ENCODE measurements at places on chromosomes 3 and 15.

- DNase-seq: no peak
These were observed 450.9 kb upstream of the THRB start for GRCh38 chr3:24945563-24945962.

GRCh38 chr3:8460815-8461456, 40.7 kb upstream of the LMCD1 start:
- no peak for DNase-seq

- DNase-seq: no peak
These were observed 631.7 kb upstream of the CCDC54 start for GRCh38 chr3:106745344-106746168.

GRCh38 chr15:43100971-43101370, 4.9 kb downstream of the UBR1 start:
- no peak for DNase-seq

DNA sequence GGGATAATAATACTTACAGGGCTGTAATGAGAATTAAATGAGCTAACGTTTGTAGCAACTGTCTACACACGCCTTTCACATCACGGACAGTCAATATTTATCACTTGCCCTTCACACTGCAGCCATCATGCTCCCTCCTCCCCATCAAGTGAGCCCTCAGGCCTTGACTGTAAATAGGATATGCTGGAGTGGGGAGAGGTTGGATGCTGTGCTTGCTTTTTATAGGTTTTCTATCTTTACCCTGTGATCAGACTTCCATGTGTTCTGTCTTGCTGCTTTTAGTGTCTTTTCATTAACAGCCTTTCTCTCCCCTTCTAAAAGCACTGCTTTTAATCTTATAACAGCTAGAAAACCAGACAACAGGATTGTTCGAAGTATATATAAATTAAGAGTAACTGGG, 12.8 kb upstream of the MAGEF1 start:
- DNase-seq: no peak

- no peak for DNase-seq
These were observed 14.0 kb upstream of the LARP6 start for GRCh38 chr15:70867911-70868467.

- DNase-seq: no peak
These were observed 558.5 kb upstream of the CFAP20DC start for GRCh38 chr3:59608356-59608755.

GRCh38 chr3:119894195-119894594, 112.3 kb downstream of the NR1I2 start:
- DNase-seq: no peak

- DNase-seq: no peak
These were observed 45.9 kb upstream of the PGPEP1L start for GRCh38 chr15:99053380-99054024.

GRCh38 chr3:76051145-76051544, 265.8 kb upstream of the ZNF717 start:
- DNase-seq: no peak

Measured in nucleus accumbens (tissue), 56 donors.